ENCODE measurements at places on chromosomes 1 and 21.

DNA sequence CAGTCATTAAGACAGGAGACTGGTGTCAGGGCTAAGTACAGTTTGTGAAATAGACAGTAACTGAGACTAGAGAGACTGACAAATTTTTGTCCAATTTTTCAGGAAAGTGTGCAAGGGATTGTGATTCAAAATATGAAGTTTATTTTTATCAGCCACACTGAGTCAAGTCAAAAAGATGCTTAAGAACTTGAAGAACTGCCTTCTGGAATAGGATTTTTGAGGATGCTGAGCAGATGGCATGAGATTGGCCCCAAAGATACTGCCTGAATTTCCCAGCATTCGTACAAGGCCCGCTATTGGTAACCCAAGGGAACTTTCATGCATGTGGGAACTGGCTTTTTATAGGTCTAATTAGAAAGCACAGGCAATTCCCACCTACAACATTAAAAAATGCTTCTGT is 610.0 kb downstream of the LMO4 start:
- no peak for DNase-seq

DNA sequence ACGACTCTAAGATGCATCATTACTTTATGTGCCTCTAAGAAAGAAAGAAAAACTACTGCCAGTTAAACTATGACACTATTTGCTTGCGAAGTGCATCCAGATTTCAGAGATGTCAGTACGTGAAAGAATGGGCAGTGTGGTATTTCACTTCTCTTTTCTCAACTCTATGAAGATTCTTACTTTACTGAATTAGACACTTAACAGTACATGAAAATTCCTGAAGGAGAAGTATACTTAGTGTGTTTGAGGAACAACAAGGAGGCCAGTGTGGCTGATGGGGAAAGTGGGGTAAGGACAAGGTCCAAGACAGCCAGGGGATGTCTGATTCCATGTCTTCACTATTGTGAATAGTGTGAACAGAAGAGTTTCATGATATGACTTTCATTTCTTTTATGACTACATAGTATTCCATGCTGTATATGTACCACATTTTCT is 53.9 kb upstream of the HSD17B7 start:
- DNase-seq, result no peak

GRCh38 chr1:36199934-36200741 is 24.1 kb upstream of the THRAP3 start:
- DNase-seq, result peak; percentile 22

DNA sequence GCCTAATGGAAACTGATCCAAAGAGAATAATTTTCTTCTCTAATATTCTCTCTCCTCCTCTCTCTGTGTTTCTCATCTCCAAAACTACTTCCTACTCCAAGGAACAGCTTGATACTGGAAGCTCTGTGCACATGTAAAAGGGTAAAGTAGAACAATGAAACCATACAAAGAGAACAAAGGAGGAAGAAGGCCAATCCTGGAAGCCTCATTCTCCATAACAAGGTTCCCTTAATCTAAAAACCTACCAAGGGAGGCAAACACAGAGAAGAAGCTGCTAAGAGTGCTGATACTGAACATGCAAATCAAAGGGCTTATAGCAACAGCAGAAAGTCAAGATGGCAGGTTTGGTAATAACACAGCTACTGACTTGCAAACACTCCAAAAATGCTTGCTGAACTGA is 44.4 kb downstream of the SIPA1L2 start:
- no peak for DNase-seq

GRCh38 chr1:154433161-154433764 is 28.1 kb downstream of the IL6R start:
- DNase-seq, result no peak

- DNase-seq, result no peak
Measured at GRCh38 chr1:209542585-209542984, 40.9 kb upstream of the CAMK1G start.

DNA sequence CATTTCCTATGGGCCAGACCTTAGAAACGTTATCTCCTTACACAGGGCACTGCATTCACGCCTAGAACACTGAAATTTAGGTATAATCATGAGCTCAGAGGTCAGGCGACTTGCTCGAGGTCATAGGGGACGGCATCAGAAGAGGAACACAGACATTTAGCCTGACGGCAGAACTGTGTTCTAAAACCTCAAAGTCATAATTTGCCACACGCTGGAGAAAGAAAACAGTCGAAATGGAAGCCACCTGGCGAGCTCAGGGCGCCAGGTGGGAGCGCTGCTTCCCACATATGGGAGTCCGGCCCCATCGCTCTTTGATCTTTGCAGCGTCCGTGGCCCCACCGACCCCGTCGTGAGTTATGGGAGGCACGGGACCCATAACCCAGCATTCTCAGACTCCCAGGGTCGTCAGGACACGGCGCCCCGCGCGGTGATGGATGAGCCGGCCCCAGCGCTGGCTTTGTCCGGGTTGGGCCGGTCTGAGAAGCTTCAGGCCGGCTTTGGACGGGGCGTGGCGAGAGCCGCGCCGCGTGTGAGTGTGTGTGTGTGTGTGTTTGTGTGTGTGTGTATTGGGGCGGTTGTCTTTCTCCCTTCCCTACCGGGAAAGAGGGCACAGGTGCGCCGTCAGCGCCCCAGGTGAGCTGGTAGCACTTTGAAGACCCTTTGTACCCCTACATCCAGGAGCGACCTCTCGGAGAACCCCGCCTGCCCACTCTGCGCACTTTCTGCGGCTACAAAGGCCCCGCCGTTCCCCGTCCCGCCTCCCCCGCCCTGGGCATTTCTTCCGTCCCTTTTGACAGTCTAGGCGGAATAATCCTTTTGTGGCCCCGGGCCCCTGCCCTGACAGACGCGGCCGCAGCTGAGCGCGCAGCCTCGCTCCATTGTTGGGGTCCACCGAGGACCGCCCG is 861 bp upstream of the DRAXIN start:
- no peak for DNase-seq

DNA sequence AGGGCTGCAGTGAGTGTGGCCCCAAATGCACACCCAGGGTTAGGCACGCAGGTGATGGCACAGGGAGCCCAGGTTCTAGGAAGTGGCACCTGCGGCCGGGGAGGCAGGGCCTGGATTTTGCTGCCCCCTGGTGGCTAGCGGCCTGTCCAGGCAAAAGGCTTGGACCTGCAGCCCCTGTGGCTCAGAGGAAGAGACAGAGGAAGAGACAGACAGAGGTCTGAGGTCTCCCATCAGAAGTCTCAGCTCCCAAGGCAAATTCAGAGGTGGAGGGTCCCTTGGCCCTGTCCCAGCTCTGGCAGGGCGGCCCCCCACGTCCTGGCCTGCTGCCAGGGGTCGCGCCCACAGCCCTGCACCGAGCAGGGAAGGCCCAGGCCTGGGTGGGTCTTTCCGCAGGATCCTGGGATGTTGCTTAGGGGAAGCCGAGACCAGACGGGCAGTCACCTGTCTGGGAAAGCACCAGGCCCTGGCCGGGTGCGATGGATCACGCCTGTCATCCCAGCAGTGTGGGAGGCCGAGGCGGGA is 8.0 kb upstream of the TNFRSF14 start:
- DNase-seq, result peak; percentile 87

DNA sequence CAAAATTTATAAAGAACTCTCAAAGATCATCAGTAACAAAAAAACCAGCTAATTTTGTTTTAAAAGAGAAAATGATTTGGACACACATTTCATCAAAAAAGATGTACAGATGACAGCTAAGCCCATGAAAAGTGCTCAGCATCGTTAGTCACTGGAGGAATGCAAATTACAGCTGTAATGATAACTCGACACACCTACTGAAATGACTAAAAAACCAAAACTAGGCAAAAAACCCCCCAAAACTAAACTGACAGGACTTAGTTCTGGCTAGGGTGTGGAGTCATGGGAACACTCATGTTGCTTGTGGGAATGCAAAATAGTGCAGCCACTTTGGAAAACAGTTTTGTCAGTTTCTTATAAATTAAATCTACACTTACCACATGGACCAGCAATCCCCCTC is 59.5 kb downstream of the CNIH3 start:
- DNase-seq, result no peak

DNA sequence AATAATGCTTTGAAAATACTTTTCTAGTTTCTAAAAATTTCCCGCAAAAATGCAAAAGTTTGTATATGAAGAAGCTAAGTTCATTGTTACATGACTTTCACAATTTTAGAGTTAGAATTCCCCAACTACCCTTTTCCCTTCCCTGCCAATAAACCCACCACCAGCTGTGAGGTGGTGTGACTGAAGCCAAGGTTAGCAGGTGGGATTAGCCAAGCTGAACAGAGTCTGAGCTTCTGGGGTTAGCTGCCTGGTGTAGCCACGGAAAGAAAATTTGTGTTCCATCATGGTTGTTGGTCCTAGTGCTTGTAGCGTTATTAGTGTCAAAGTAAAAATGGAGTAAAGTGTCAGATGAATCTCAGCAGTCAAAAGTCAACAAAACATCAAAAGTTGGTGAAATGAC is 110.9 kb downstream of the ASTN1 start:
- DNase-seq, result no peak

DNA sequence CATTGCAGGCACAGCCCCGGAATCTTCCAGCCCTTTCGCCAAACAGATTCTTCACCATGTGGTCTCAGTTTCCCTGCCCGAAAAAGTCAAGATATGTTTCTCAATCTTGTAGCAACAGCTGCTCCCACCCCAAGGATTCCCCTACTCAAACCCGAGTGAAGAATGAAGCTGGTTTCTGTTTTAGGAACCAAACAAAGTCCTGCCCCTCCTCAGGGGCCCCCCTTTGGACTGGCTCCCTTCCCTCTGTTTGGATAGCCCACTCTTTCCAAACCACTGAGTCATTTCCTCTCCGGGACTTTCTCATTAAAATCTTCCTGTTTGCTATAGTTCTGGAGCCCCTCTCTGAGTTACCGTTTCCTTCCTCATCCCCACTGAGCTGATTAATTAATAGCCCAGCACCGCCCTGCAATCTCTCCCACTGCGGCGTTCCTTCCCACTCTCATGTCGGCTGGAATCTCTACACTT is 100.9 kb downstream of the TSEN15 start:
- peak; percentile 19 for DNase-seq

DNA sequence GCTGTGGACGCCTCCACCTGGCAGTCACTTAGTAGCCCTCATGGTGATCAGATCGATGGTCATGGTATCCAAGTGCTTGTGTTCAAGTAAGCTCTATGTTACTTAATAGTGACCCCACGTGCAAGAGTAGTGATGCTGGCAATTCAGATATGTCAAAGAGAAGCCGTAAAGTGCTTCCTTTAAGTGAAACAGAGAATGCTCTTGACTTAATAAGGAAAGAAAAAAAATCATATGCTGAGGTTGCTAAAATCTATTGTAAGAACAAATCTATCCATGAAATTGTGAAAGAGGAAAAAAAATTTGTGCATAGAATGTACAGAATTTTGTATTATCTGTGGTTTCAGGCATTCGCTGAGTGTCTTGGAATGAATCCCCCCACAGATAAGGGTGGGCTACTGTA is 113.9 kb downstream of the PEX14 start:
- no peak for DNase-seq

DNA sequence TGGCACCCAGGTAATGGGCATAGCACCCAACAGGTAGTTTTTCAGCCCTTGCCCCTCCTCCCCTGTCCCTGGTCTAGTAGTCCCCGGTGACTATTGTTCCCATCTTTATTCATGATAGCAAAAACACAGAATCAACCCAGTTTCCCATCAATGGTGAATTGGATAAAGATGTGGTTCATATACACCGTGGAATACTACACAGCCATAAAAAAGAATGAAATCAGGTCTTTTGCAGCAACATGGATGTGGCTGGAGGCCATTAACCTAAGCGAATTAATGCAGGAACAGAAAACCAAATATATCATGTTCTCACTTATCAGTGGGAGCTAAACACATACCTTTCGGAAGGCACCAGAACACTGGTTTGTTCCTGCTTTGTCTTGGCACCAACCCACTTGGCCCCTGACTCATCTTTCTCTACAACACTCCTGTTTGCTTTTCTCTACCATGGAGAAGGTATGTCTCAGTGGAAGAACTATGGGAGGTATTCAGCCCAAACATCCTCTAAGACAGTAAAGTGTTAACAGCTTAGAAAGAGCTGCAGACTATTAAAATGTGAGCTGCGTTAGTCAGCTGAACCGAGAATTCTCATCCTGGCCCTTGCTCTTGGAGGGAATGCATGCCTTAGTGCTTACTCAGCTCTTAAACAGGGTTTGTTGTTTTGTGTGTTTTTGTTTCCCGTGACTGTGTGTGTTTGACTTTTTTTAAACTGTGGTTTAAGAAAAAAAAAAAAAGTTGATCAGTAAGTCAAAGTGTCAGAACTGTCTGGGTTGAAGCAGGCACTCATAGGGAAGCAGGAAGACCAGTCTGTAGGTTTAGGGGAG is 203.0 kb downstream of the TOMM20 start:
- DNase-seq, result peak; percentile 89

- no peak for DNase-seq
Measured at GRCh38 chr1:117570988-117571409, 34.8 kb upstream of the TENT5C start.

GRCh38 chr1:116769561-116769977 is 15.3 kb downstream of the CD2 start:
- DNase-seq, result no peak

GRCh38 chr1:205235951-205236350 is 8.2 kb downstream of the TMCC2 start:
- no peak for DNase-seq

- DNase-seq, result no peak
Measured at GRCh38 chr1:232213928-232214327, 416.0 kb downstream of the SIPA1L2 start.

GRCh38 chr1:174883409-174883808 is 116.3 kb upstream of the CACYBP start:
- DNase-seq, result peak; percentile 18

DNA sequence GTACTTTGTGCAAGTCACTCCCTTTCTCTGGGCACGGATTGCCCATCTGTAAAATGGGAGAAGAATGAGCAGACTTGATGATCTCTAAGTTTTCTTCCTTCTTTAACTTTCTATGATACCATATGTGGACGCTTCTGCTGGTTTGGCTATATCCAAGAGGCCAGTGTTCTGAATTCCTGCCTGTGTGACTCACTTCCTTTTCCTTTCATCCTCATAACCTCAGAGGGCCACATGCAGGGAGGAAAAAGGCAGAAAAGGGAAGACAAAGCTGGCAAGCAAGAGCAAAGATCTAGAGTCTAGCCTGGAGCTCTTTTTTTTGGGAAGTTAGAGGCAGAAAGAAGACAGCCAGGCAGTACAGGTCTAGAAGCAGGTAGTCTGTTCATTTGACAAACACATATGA is 151.2 kb downstream of the OMA1 start:
- peak; percentile 86 for DNase-seq
